ENCODE measurements at places on chromosomes 6 and 20.

DNA sequence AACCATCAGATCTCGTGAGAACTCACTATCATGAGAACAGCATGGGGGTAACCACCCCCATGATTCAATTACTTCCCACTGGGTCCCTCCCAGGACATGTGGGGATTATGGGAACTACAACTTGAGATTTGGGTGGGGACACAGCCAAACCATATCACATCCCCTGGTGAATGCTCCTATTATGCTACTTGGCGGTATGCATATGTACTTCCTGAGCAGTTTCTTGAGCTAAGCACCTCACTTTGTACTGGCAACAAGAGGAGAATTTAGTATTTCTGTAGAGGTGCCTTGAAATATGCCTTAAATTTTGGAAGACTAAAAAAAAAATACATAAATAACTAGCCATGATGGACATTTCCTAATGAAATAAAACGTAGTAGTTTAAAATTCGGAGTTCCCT, 327.2 kb upstream of the CITED2 start:
- no peak for DNase-seq

DNA sequence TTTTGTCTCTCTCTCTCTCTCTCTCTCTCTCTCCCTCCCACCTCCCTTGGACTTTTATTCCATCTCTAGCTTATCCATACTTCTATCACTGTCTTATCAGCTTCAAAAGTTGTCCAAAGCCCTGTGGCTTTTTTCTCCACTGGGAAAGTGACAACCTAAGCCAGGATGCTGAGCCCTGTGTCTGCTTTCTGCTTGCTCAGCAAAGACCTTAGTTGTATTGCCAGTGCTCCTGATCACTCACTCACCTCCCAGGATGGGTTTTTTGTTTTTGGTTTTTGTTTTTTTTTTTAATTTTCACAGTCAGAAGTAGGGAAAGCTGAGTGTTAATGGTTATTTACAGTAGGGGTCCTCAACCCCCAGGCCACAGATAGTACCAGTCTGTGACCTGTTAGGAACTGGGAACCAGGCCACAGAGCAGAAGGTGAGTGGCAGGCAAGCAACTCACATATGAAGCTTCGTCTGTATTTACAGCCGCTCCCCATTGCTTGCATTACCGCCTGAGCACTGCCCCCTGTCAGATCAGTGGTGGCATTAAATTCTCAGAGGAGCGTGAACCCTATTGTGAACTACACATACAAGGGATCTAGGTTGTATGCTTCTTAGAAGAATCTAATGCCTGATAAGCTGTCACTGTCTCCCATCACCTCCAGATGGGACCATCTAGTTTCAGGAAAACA, 125.0 kb upstream of the ID4 start:
- DNase-seq: no peak

DNA sequence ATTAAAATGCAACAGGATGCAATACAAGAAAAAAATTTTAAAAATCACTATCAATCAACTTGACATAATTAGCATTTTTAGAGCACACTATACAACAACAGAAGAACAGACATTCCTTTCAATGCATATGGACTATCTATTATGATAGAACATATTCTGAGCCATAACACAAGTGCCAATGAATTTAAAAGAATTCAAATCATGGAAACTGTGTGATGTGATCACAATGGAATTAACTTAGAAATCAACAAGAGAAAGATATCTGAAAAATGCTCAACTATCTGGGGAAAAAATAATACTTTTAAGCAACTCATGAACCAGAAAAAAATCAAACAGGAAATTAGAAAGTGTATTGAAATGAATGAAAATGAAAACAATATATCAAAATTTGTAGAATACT, 106.3 kb downstream of the ADTRP start:
- no peak for DNase-seq

DNA sequence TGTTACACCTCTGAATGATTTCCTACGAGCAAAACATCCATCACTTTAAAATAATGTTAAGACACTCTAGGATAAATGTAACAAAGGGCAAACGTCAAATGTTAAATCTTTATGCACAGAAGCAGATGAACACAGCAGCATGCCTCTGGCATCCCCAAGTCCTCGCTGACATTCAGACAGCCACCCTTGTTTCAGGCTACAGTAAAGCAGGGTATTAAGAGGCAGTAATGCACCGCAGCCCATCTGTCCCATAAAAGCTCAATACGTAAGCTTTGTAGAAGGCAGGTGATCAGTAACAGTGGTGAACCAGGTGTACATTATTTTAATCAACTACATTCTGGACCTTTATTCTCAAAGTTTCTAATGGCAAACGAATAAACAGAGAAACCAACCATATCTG, 64.8 kb downstream of the PPP1R3G start:
- DNase-seq: no peak

GRCh38 chr6:89008001-89008814, 44.8 kb upstream of the RNGTT start:
- DNase-seq: no peak

GRCh38 chr6:140774080-140774505, 1358.6 kb upstream of the GJE1 start:
- peak; percentile 87 for DNase-seq

DNA sequence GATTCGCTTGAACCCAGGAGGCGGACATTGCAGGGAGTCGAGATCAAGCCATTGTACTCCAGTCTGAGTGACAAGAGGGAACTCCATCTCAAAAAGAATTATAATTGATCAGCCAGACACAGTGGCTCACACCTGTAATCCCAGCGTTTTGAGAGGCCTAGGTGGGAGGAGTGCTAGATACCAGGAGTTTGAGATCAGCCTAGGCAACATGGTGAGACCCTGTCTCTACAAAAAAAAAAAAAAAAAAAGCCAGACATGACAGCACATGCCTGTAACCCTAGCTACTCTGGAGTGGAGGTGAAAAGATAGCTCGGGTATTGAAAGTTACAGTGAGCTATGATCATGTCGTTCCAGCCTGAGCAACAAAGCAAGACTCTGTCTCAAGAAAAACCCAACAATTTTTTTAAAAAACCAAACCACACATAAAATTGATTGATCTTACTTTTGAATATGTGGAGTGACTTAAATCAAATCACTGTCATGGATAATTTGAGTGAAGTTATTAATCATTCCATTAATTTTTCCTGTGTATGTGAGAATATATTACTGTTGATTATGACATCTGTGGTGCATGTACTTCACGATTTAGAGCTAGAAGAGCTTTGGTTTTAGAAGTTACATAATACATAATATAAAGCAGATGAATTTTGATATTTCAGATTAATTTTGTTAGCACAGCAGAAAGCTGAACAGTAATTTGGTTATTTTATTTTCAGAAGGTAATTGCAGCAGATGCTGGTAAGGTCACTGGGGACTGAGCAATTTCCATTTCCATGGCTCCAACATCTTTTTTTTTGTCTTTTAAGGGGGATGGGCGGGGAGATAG, 34.4 kb downstream of the NCOA7 start:
- no peak for DNase-seq

- no peak for DNase-seq
Measured at GRCh38 chr6:160039441-160039840, 70.6 kb downstream of the IGF2R start.

GRCh38 chr6:11943060-11943459, 69.1 kb upstream of the HIVEP1 start:
- DNase-seq: no peak

- DNase-seq: no peak
Measured at GRCh38 chr6:140782941-140783340, 1349.8 kb upstream of the GJE1 start.

DNA sequence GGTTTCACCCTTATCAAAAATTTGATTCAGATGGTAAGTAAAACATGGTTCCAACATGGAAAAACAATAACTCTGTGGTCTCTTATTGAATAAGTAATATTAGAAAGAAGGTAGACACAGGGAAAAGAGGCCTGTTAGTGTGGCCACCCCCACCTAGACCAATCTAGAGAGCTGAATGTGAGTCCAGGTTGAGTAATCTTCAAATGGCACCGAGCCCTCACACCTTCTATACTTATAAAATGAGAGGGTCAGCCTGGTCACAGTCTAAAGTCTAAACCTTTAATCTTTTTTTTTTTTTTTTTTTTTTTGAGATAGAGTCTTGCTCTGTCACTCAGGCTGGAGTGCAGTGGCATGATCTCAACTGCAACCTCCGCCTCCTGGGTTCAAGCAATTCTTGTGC, 6.9 kb downstream of the FAM184A start:
- no peak for DNase-seq

- DNase-seq: no peak
Measured at GRCh38 chr20:44587035-44587980, 4.9 kb downstream of the PKIG start.

- no peak for DNase-seq
Measured at GRCh38 chr20:19709635-19710335, 48.3 kb upstream of the RIN2 start.

All from LHCN-M2 (cell line).